Endothelial cell (in vitro differentiated cells): ENCODE measurements at places on chromosomes 6 and 20.
A peak's percentile ranks its signal among the peaks of the same experiment; 100 is the strongest.

GRCh38 chr6:2931970-2932748 is 29.1 kb upstream of the SERPINB9 start:
- no peaks in the 10 kb centered on the region for H3K4me1 ChIP-seq
- H3K27ac ChIP-seq: no peak overlapping the region
- no peaks in the 10 kb centered on the region for H3K36me3 ChIP-seq
- no peaks in the 10 kb centered on the region for H3K27me3 ChIP-seq

- no peak overlapping the region for H3K4me3 ChIP-seq
- no peak for DNase-seq
- peaks cover 31% of the 10 kb centered on the region for H3K36me3 ChIP-seq
- peaks cover 3% of the 10 kb centered on the region for H3K4me1 ChIP-seq
These were observed 11.4 kb downstream of the DYNLT1 start for GRCh38 chr6:158633127-158633526.

- H3K4me1 ChIP-seq: no peaks in the 10 kb centered on the region
- no peaks in the 10 kb centered on the region for H3K36me3 ChIP-seq
- H3K27me3 ChIP-seq: peaks cover 6% of the 10 kb centered on the region
- H3K27ac ChIP-seq: no peak overlapping the region
- no peak for DNase-seq
These were observed 182.6 kb downstream of the ERMARD start for GRCh38 chr6:169933839-169934698.

DNA sequence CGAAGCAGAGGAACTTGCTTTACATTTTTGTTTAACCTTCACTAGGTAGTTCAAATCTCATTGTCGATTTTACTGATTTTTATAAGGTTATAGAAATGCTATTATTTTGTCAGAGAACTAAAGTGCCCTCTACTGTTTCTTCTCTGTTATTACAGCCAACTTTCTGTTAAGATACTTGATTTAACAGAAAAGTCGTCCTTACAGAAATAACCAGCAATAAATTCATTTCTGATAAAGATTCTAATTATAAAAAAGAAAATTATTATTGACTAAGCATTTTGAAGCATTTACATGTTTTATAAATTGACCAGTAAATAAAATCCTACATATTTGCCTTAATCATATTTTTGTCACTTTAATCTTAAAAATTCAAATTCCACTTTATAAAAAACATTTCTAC is 60.8 kb downstream of the OGFRL1 start:
- no peak overlapping the region for H3K27ac ChIP-seq
- no peaks in the 10 kb centered on the region for H3K27me3 ChIP-seq
- H3K36me3 ChIP-seq: no peaks in the 10 kb centered on the region
- no peak overlapping the region for H3K4me3 ChIP-seq
- DNase-seq: no peak
- H3K4me1 ChIP-seq: no peaks in the 10 kb centered on the region

DNA sequence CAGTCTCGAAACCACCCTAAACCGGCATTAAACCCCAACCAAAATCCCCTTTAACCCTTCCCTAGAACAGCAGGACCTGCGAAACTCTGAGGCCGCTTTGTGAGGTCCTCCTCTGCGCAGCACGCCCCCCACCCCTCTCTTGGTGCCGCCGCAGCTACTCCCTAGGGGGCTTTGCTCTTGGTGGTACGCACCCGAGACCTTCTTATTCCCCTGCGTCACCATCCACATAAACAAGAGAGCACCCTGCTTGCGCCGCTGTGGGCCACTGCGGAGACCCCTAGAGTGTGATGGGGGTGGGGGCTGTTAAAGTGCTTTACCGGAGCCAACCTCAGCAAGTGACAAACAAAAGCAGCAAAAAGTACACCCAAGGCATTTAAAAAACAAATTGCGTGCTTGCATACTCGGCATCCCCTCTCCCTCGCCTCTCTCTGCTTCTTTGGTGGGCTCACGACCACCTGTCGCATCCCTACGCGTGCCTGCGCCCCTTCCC is 502 bp upstream of the GNAS start:
- no peak overlapping the region for H3K27ac ChIP-seq
- H3K27me3 ChIP-seq: peaks cover 9% of the 10 kb centered on the region
- H3K4me3 ChIP-seq: peak overlapping the region; percentile 78
- no peaks in the 10 kb centered on the region for H3K36me3 ChIP-seq
- DNase-seq: no peak
- H3K4me1 ChIP-seq: peaks cover 34% of the 10 kb centered on the region
